ENCODE measurements at places on chromosomes 1 and 21.

- DNase-seq = no peak
These were observed 41.7 kb downstream of the OLFML2B start for GRCh38 chr1:161981735-161982506.

DNA sequence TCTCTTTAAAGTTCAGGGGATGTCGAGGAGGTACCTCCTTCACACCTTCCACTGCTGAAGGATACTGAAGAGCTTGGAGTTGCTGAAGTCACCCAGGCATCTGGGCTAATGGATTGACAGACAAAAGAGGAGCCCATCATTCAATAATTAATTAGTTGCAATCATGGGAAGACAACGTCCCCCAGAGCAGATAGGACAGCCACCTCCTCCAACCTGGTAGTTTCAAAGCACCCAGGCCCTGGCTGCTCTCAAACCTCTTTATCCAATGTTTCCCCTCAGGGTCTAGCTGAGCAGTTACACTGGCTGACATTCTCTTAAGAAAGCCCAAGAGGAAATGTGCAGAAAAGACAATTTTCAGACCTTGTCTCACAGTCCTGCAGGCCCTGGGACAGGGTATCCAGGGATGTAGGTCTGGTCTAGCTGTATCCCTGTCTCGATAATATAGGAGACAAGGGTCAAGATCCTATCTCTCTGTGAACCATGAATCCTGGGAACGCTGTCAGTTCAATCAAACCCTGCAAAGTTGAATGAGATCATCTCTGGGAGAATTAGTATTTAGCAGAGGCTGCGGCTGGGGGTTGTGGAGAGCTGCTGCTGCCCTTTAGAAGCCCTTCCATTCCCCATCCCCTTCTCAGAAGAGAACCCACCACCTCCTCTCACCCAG is 1.1 kb downstream of the TSPAN2 start:
- DNase-seq = no peak

GRCh38 chr1:228463559-228464455 is 23.4 kb upstream of the RNF187 start:
- no peak for DNase-seq

GRCh38 chr1:2968471-2968881 is 52.8 kb upstream of the ACTRT2 start:
- DNase-seq = no peak

GRCh38 chr1:31781756-31782371 is 17.7 kb upstream of the ADGRB2 start:
- DNase-seq = no peak

DNA sequence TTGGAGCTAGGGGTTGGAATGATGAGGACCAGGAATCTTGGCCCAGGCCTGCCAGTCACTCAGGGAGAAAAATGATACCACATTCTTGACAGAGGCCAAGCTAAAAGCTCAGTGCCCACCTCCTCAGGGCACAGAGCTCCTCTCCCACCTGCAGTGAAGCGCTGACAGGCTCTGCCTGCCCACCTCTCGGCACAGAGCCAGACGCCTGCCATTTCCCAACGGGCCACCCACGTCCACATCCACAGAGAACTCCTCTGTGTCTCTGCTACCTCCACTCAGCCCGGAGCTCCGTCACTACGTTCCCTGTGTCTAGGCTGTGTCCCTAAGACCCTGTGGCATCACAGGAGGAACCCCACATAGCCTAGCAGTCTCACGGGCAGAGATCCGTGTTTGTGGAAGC is 60.8 kb downstream of the MRPL37 start:
- no peak for DNase-seq

GRCh38 chr21:45419162-45419561 is 14.2 kb downstream of the COL18A1 start:
- no peak for DNase-seq

DNA sequence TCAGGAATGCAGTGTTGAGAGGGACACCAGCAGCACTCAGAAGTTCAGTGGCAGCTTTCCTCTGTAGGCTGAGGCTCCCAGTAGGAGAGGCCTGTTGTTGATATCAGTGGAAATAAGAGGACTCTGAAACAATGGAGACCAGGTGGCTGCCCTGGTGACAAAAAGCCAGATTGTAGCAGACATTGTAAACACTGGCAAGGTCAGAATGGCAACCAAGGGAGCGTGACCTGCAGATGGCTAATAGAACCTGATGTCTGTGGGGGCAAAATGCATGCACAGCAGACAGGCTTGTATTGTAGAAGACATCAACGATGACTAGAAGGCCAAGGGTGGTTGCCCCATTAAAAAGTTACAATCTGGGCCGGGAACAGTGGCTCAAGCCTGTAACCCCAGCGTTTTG is 53.1 kb upstream of the GPR37L1 start:
- DNase-seq = no peak

- DNase-seq = no peak
These were observed 13.3 kb upstream of the PPP2R5A start for GRCh38 chr1:212271823-212272485.

DNA sequence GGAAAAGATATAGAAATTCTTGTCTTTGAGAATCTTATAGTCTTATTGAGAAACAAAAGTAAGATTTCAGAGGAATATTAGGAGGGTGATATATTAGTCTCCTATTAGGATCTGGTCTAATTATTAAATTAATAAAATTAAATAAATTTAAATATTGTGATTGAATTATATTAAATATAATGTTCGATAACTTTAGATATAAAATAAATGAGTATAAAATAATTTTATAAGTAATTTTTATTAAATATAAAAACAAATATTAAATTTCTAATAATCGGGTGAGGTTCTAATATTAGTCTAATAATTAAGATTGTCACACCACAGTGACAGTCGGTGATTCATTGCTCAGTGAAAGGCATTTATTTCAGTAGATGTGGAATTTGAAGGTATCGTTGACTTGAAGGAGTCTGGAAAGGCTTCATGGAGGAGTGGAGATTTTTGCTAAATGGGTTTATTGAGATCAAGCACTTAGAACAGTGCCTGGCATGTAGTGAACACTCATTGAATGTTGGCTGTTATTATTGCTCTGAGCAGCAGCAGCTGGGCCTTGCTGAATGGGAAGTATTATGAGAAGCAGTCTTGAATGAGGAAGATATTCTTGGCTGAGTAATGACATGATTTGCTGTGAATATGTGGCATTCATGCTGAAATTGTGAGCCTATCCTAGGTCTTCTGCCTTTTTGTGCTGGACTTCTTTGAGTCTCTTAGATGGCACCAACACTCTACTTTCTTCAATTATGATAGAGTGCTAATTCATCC is 74.6 kb downstream of the USP25 start:
- no peak for DNase-seq

DNA sequence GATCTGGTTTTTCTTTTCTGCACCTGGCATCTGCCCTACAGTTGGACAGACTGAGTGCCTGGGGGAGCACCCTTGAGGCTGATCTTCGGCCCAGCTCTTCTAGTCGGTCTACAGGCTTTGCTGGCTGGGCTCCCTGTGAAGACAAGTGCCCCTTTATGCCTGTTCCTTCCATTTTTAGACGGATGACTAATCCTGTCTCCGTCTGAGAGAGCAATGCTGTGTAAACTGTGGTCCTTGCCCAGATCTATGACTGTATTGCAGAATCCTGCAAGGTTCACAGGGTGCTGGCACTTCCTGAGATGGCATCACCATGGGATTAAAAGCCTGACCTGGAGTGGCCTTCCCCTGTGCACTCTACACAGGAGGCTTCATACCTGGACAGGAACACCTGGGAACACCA is 47.6 kb upstream of the SAMD13 start:
- no peak for DNase-seq

DNA sequence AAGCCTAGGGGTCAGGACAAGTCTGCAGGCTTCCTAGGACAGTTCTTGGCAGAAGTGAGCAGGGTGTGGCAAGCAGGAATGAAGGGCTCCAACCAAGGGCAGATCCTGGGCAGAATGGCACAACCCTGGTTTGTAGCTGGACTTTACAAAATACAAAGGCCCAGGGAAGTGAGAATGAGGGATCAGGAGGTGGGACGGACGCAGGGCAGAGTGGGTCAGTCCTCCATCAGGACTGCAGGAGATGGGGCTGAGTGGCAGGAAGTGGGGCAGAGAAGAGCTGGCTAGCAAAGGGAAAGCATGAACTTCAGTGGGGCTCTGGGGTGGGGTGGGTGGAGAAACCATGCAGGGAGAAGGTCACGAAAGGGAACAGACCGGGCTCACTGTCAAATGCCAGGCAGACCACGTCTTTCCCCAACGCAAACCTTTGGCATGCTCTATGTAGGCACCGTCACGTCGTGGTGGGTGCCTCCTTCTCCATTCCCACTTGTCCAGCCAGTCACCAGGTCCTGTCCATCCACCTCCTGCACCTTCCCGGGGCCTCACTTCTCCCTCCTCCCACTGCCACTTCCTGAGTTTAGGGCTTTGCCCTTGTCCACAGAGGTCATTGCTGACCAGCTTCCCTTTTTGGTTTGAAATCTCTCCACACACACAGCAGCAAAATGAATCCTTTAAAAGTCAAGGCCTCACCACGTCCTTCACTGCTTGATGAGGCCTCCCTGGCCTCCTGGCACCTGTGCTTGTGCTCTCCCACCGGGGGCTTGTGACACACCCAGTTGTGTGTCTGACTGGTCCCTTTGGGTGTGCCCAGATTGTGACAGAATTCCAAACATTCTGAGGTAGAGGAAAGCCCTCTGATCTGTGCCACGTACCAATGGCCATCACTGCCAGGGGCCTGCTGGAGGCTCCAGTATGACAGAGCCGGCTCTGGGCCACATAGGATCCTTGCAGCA is 8.7 kb upstream of the CLDN19 start:
- DNase-seq = no peak

GRCh38 chr1:203101813-203102634 is 16.2 kb upstream of the MYOG start:
- DNase-seq = no peak

- no peak for DNase-seq
These were observed 773 bp upstream of the DDX59 start for GRCh38 chr1:200670242-200671118.

- DNase-seq = no peak
These were observed 19.4 kb downstream of the GADD45A start for GRCh38 chr1:67704351-67704750.

DNA sequence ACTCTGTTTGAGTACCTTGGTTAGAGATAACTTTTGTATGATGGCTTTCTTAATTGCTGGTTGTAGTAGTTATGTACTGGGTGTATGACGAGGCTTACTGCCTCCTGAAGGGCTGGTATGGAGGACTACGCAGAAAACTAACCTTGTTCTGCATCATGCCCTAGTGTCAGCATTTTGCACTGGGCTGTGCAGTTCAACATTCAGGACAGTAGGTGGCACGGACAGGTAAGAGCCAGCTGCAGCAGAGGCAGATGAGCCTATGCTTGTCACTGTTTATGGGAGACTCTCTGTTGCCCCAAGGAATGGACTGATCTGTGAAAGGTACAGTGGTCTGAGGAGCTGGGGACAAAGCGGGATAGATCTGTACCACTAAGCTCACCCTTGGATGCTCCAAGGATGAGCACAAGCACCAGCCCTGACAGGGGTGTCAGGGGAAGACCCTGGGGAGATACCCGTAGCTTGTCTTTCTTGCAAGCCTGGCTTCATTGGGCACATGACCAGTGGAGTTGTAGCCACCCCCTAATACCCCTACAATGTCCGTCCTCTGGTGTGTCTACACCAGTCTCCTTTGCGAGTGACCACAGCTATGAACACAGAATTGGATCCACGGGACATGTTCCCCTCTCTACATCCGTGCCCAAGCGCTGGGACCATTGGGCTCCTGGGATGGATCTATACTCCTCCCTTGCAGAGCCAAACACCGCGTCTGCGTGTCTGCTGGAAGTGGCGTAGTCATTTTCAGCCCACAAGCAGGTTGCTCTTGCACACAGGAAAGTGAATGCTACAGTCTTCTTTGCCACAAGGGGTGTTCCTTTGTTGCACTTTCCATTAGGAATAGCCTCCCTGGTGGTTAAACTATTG is 51.1 kb upstream of the CFHR3 start:
- no peak for DNase-seq

DNA sequence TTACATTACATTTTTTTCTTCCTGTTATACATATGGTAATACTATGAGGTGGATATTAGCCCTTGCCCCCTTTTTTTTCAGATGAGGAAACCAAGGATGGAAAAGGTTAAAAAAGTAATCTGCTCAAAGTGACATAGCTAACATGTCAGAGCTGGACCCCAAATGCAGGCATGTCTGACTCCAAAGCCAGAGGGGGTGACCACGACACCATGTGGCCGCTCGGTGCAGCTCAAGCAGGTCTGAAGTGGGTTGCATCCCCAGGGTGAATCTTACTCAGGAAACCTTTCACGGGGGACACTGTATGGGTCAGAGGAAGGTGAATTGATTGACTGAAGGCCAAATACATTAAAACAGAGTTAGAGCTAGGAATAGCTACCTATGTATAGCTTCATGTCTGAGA is 34.8 kb downstream of the CD34 start:
- no peak for DNase-seq

- no peak for DNase-seq
These were observed 18.5 kb upstream of the AADACL3 start for GRCh38 chr1:12697397-12697796.

DNA sequence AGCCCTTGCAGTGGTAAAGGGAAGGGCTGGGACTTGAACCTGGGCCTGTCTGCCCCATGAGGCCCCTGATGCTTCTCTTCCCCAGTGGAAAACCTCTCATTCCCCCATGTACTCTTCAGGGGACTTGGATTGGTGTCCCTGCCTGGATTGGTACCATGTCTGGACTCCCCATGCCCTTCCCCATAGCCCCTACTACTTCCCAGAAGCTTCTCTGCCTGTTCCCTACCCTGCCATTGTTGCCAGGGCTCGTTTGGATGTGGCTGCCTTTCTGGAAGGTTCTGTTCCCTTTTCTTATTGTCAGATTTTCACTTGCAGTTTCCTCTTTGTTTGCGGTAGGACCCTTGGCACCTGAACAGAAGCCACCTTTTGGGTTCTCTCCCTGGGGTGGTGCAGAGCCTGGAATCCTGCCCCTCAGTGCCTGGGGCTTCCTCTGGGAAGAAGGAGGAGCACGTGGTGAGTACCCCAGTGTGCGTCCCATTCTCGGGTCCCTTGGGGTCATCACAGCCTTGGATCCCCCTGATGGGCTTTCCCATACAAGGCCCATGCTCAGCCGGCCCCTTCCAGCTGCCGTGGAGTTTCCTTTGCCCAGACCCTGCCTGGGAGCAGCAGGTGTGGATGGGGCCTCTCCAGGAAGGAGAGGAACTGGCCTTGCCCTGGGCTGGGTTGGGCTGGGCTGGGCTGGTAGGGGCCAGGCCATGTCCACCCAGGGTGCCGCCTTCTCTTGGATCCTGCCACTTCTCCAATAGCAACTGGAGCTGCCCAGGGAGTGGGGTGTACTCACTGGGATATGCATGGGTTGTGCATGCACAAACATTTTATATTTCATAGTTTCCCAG is 281.1 kb downstream of the PTPRU start:
- no peak for DNase-seq

GRCh38 chr1:101588677-101589076 is 351.9 kb downstream of the S1PR1 start:
- no peak for DNase-seq

- DNase-seq = no peak
These were observed 28.8 kb downstream of the PIK3C2B start for GRCh38 chr1:204465546-204466415.

Data from stimulated activated CD8-positive, alpha-beta memory T cell treated with anti-CD3 and anti-CD28 coated beads, Interleukin-7, amount 100 ng/mL, for 24 hours (primary cell).